Hematopoietic multipotent progenitor cell treated with erythropoietin and hydrocortisone succinate and interleukin-3 and kit ligand, for 6 days (in vitro differentiated cells): ENCODE measurements at places on chromosomes 7 and 10.

DNA sequence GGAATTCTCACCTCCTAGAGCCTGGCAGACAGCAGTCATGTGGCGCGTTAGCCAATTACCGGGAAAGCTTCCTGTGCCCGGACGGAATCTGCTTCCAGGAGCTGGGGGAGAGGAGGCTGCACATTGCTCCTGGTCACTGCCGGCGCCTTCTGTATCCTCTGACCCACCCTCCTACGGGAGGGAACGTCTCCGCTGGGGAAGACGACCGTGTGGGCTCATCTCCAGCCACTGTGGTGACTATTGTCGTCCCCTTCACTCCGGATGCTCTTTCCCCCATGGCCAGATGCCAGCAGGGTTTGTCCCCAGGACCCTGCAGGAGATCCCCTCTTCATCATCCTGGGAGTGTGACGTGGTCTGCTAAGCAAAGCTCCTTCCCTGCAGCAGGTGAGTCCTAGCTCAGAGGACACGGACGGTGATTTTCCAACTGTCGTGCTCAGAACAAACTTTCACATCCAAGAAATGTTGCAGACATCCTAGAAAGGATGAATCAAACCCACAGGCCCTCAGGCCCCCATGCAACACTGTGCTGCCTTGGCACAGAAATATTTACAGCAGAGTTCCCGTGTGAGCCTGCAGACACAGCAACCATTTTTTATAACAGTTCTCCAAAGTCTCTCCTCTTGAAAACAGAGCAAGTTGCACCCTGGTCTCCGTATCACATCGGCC is 29.6 kb upstream of the FAM20C start:
- no peak for DNase-seq

- no peak for DNase-seq
These were observed 29.3 kb upstream of the HECW1 start for GRCh38 chr7:43083106-43083505.

DNA sequence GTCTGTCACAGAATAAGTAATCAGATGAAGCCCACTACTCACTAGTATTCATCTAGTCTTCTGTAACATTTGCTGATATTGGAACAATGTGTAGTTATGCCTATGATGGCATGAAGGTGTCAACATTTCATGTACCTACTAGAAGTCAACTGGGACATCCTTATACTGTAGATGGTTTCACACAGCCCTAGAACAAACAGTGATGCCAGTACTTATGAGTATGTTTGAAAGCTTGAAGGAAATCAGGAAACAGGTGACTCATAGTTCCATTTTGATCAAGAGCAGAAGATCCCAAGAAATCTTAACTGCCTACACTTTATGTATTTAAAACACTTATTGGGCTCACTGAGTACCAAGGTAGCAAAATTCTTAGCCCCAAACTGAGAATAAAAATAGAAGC is 1519.6 kb downstream of the REEP3 start:
- DNase-seq = no peak

DNA sequence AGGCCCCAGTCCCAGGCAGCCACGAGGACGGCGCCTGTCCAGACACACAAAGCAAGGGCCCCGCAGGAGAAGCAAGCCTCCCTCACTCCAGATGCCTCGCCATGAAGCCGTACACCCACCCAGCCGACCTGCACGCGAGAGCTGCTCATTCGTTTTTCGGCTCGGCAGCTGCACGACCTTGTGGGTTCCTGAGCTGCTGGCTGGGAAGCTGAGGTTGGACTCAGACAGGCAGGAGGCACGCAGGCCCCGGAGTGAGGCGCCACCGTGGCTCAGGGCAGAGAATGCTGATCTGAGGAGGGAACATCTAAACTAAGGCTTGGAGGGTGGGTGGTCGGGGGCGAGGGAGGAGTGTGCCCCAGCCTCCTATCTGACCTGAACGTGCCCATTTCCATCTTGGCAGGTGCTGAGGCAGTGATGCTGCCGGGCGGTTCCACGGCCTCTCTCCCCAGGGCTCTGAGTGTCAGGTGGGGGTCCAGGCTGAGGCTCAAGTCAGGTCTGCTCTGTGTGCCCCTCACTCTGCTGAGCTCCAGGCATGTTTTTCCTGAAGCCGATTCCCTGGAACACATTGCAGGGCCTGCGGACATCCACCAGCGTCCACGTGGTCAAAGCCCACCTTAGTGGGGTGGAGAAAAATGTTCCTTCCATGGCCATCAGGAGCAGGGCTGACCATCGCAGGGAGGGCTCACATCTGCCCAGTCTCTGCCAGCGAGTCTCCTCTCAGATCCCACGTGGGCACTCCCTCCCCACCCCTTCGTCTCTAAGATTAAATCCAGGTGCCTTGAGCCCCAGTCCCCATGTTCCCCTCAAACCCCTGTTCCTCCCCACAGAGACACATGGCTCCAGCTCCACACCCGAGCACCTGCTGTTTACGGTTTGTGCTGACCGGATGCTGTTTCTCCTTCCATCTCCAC is 28.1 kb upstream of the FAM20C start:
- DNase-seq = no peak

GRCh38 chr7:39125846-39126245 is 148.1 kb downstream of the POU6F2 start:
- DNase-seq = no peak

GRCh38 chr10:5625992-5626777 is 40.2 kb downstream of the ASB13 start:
- DNase-seq = no peak

DNA sequence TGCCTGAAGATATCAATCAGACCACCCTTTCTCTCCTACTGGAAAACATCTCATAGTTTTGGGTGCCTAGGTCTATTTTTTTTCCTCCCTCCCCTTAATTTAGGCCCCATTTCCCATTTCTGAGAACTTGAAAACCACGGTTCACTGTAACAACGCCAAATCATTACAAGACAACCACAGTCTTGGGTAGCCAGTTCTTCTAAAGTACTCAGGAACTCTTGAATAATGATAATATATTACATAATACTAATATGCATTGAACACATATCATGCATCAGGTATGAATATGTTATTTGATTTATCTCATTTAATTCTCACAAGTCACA is 185.1 kb upstream of the ADO start:
- DNase-seq = peak; percentile 26

DNA sequence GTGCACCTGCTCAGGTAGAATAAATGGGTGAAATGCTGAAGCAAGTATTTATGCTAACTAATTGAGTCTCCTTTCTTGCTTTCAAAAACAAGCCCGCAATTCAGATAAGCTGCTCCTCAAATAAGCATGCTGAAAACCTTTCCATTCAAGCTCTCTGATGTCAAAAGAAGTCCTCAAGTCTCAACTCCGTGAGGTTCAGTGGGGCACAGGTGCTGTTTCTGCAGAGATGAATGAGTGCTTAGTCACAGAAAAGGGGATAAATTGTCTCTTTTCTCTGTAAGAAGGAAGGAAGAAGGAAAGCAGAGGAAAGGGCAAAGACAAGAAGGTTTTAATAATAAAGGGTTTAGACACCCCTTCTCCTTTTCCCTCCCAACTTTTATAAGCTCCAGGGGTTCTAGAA is 229.8 kb upstream of the NPY start:
- DNase-seq = no peak

GRCh38 chr10:4527281-4527970 is 298.6 kb upstream of the AKR1E2 start:
- no peak for DNase-seq

GRCh38 chr7:105760551-105761447 is 115.6 kb downstream of the ATXN7L1 start:
- peak; percentile 12 for DNase-seq

- no peak for DNase-seq
These were observed 28.5 kb upstream of the CYP2C8 start for GRCh38 chr10:95097805-95098204.

- no peak for DNase-seq
These were observed 113.1 kb upstream of the PCBD1 start for GRCh38 chr10:71001470-71001869.
